Fibroblast of the conjunctiva (primary cell): ENCODE measurements at places on chromosomes 3 and 15.

- no peak for DNase-seq
These were observed 473.3 kb downstream of the OTOL1 start for GRCh38 chr3:161969867-161970266.

GRCh38 chr15:39142500-39142899, 438.4 kb upstream of the THBS1 start:
- DNase-seq: no peak

GRCh38 chr15:82789491-82789890, 16.4 kb downstream of the FSD2 start:
- no peak for DNase-seq

DNA sequence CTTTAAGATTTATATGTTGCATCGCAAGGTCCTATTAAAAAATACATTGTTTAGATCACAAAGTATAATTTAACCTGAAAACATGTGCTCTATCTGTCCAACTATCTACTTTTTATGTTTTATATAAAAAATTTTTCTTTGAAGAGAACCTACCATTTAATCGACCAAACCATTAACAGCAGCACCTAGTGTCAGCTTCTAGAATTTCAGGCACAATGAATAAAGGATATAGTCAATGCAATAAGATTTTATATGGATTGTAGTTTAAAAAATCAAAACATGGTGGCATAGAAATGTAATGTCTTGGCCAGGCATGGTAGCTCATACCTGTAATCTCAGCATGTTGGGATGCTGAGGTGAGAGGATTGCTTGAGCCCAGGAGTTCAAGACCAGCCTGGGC, 313.7 kb downstream of the GAP43 start:
- no peak for DNase-seq

- no peak for DNase-seq
These were observed 19.6 kb upstream of the CHRNB4 start for GRCh38 chr15:78660584-78660983.

DNA sequence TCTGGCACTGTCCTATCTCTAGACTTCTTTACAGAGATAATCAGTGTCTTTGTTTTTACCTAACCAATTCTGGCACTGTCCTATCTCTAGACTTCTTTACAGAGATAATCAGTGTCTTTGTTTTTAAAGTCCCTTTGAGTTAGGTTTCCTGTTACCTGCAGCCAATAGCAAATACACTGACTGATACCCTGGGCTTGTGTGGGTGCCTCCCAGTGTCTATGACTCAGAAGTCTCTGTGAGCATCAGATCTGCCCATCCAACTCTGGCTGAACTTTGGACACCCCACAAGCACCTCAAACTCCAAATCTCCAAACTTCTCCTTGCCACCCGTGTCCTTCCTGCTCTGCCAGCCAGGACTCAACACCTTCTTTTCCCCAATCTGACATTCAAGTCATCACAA, 30.4 kb downstream of the SLC41A3 start:
- DNase-seq: no peak

DNA sequence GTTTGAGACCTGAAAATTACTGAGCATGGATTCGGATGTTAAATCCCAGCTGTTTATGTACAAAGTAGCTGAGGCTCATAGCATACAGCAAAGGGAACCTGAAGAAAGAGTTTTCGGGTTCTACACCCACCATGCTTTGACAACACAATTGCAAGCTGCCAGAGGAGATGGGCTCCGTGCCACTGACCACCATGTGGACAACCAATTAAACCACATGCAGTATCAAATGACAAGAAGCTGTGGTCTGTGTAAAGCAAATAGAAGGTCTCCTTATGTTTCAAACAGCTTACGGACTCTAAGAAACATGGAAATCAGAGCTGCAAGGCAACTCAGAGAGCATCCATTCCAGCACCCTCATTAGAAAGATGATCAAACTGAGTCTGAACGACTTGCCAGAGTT, 12.9 kb downstream of the GABRB3 start:
- no peak for DNase-seq

DNA sequence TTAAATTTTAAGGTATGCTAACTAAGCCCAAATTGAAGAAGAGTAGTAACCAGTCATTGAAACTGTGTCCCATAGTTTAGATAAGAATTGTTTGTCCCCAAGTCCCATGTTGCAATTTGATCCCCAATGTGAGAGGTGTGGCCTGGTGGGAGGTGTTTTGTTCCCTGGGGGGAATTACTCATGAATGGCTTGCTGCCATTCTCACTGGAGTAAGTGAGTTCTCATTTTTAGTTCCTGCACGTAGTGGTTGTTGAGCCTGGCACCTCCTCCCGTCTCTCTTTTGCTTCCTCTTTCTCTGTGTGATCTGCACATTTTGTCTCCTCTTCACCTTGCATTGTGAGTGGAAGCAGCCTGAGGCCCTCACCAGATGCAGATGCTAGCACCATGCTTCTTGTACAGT, 1271.0 kb downstream of the NSUN3 start:
- DNase-seq: no peak

DNA sequence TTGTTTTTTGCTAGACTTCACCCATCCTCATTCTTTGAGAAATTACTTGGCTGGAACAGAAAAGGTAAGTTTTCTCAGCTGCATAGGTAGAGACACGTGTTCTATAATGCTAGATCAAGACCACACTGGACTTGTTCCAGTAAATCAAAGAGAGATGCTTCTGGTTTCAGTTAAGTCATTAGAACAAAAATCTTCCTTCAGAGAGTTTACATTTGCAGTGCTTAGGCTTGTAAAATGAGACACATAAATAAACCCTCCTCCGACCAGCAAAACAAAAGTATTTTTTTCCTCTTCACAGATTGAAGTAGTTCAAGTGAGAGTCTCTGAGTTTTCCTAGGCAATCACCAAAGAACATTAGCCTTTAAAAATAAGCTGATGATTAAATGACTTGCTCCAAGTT, 87.3 kb upstream of the PROK2 start:
- peak; percentile 26 for DNase-seq
